SK-N-MC (cell line): ENCODE measurements at places on chromosomes 2 and 18.

DNA sequence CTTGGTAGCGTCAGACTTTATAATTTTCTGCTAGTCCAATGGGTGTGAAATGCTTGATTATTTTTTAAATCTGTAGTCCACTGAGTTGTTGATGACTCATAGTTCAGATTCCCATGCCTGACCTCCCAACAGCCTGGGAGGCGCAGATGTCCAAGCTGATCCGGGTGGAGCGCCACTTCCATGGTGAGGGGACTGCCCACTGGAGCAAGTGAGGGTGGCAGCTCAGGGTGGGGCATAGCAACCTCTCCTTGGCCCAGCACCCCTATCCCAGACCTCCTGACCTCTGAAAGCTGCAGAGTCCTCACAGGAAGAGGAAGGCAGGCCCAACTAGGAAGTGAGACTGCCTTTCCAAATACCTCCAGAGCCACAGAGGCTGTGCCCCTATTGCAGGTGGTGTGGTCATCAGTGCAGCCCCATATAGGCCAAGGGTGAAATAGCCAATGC, 4.4 kb downstream of the MAL start:
- DNase-seq = no peak

- DNase-seq = no peak
Measured at GRCh38 chr2:181462033-181462432, 4.8 kb downstream of the ITGA4 start.

- no peak for DNase-seq
Measured at GRCh38 chr2:217412277-217412676, 552.4 kb upstream of the TNP1 start.

DNA sequence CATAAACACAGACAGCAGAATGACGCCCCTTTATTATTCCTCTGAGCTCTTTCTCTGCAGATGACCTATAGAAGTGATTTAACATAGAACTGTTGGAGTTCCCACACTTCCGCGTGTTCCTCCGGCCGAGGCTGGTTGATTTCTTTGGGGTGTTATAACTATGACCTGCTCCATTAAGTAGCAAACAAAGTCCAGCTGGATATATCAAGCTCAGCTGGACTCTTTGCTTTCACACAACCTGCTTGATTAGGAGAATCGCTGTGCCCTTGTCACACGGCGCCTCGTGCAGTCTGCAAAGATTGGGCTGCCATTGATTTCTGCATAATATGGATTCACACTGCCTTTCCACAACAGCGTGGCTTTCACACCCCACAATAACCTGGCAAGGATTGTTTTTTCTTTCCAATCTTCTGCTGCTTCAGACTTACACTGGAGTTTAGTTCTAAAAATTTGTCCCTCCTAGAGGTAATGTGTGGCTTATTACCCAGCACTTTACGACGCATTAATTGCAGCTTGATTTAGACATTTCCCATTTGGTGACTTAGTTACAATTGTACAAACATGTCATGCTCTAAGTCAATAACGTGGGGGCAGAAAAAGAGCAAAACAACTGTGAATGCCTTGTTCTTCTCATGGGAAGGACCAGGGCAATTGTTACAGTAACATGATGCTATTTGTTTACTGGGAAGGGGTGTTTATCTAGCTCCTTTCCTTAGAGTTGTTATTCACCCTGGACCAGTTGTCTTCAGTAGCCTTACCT, 485.7 kb downstream of the TXNL1 start:
- no peak for DNase-seq

- no peak for DNase-seq
Measured at GRCh38 chr2:117985092-117985491, 28.8 kb downstream of the CCDC93 start.

GRCh38 chr2:226491112-226491511, 308.5 kb downstream of the IRS1 start:
- DNase-seq = no peak

DNA sequence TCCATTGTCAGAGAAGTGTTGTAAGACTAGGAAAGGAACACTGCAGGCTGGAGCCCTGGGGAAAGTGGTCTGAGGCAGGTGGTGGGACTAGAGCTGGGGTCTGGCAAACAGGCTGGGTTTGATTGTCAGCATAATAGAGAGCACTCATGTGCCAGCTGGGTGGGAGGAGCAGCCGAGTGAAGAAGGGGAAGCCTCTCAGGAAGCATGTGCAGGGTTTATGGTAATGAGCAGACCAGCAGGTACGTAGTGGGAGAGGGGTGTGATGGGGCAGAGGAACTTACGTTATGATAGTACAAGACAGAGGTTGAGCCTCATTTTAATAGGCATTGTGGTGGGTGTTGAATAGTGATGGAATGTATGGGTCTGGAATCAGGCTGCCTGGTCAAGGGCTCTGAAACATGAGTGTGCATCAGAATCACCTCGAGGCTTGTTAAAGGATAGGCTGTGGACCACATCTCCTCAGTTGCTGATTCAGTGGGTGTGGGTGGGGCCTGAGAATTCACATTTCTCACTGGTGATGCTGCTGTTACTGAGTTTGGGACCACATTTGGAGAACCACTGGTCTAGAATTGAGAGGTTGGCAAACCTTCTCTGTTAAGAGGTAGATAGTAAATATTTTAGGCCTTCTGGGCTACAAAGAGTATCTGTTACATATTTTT, 1.7 kb upstream of the MGAT5 start:
- no peak for DNase-seq

DNA sequence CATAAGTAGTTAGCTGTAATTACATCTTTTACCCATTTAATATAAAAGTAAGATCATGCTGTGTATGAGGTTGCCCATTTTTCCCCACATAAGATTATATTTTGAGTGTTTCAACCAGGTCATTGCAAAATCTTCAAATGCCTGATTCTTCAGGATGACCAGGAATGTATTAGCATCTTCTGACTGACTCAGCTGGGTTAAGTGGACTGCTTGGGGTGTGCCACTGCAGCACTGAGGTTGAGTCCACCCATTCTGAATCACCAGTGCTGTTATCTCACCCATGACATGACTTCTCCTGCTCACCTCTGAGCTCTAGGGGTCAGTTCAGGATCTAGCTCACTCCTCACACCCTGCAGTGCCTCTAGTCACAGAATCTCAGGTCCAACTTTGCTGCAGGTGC, 576.7 kb upstream of the ZEB2 start:
- no peak for DNase-seq

DNA sequence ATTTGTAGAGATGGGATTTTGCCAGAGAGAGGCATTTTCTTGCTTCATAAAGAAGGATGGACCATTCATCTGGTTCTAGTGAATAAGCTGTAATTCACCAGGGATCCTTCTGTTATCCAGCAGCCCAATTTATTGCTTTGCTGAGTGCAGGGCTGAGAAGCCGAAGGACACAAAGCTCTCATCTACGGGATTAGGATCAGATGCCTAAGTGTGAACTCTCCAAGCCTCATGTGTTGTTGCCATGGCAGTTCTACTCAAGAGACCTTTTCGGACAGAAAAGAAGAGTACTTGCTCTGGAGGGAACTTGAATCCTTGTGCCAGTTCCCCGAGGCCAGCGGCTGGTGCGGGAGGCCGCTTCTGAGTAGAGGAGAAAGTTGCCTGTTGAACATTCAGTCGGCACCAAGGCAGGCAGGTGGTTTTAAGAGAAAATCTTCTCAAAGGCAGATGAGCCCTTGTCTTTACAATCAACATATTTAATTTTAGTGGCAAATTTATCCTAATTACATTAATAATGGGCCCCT, 38.4 kb upstream of the MBP start:
- no peak for DNase-seq

GRCh38 chr2:236173036-236173728, 5.0 kb upstream of the GBX2 start:
- no peak for DNase-seq

DNA sequence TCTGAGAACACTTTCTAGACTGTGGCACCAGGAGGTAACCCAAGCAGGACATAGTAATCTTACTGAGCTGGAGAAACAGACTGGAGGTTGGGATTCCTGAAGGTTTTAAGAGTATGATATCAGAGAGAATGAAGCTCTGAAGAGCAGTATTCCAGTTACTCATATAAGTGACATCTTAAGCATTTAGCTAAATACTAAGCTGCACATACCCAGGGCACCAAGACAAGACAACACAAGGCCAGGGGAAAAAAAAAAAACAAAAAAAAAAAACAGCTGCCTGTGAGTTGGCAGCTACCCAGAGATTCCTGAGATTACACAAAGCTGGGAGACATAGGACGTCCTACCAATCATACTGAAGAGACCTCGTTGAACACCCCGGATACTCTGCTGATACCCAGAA, 175.8 kb downstream of the SRBD1 start:
- no peak for DNase-seq

GRCh38 chr2:134143568-134143967, 110.3 kb upstream of the MGAT5 start:
- no peak for DNase-seq

DNA sequence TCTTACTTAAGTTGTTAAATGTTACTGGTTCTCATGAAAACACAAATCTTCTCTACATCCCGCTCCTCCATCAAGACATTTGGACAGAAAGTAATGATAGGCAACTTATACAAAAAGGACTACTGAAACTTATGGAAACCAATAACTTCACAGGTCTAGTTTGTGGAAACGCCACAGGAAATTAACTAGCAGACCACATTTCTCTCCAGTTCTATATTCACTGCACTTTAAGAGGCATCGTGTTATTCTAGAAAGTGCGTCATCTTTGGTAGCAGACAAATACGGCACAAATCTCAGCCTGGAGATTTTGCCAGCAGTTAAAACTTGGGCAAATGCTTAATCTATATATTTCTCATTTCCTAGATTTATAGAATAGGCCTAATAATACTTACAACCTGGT, 164.3 kb downstream of the EPHA4 start:
- no peak for DNase-seq

DNA sequence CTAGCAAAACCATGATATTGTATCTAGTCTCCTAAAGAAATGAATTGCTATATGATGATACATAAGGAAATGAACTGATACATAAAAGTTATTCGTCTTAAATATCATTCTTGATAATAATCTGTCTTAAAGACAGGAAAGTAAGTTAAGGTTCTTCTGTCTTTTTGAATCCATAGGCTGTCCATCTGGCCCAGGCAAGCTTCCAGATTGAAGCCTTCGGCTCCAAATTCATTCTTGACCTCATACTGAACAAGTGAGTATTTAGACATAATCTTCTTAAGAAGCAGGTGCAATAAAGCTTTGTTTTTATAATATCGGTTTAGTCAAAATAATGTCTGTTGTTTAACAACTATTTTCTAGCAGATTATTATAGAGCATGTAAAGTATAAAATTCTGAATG, 37.7 kb downstream of the ADAM23 start:
- no peak for DNase-seq

DNA sequence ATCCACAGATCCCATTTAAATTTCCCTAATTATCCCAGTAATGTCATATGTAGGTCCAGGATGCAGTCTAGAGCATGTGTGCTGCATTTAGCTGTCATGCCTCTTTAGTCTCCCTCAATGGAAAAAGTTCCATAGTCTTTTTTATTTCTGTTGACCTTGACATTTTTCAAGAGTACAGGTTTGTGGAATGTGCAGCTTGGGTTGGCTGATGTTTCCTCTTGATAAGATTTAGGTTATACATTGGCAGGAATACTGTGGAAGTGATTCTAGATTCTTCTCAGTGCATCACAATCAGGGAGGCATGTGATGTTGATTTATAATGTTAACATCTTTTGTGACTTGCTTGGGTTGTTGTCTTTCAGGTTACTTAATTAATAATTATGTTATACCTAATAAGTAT, 42.5 kb downstream of the PPM1B start:
- no peak for DNase-seq

GRCh38 chr2:205734436-205735037, 52.2 kb downstream of the NRP2 start:
- DNase-seq = peak; percentile 6

GRCh38 chr2:163265562-163265961, 427.0 kb upstream of the KCNH7 start:
- no peak for DNase-seq

- DNase-seq = no peak
Measured at GRCh38 chr2:7847321-7847720, 834.5 kb upstream of the ID2 start.

- no peak for DNase-seq
Measured at GRCh38 chr2:219737270-219737691, 109.9 kb downstream of the SLC4A3 start.

DNA sequence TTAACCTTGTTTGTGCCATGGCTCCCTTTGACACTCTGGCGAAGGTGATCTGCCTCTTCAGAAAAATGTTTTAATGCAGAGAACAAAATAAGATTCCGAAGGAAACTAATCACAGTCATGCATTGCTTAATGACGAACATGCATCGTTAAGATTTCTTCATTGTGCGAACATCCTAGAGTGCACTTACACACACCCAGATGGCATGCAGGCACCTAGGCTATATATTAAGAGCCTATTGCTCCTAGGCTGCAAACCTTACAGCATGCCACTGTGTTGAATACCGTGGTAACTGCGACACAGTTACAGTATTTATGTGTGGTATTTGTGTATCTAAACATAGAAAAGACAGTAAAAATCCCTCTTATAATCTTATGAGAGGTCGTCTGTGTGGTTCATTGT, 8.3 kb downstream of the ASAP2 start:
- DNase-seq = no peak

DNA sequence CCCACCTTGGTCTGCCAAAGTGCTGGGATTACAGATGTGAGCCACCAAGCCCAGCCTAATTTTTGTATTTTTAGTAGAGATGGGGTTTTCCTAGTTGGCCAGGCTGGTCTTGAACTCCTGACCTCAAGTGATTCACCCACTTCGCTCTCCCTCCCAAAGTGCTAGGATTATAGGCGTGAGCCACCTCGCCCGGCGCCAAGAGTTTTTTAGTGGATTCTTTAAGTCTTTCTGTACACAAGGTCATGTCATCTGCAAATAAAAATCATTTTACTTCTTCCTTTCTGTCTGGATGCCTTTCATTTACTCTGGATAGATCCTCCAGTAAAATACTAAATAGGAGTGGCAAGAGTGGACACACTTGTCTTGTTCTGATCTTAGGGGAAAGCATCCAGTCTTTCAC, 61.7 kb downstream of the KCMF1 start:
- DNase-seq = no peak

- no peak for DNase-seq
Measured at GRCh38 chr18:5771343-5771742, 124.0 kb downstream of the TMEM200C start.

DNA sequence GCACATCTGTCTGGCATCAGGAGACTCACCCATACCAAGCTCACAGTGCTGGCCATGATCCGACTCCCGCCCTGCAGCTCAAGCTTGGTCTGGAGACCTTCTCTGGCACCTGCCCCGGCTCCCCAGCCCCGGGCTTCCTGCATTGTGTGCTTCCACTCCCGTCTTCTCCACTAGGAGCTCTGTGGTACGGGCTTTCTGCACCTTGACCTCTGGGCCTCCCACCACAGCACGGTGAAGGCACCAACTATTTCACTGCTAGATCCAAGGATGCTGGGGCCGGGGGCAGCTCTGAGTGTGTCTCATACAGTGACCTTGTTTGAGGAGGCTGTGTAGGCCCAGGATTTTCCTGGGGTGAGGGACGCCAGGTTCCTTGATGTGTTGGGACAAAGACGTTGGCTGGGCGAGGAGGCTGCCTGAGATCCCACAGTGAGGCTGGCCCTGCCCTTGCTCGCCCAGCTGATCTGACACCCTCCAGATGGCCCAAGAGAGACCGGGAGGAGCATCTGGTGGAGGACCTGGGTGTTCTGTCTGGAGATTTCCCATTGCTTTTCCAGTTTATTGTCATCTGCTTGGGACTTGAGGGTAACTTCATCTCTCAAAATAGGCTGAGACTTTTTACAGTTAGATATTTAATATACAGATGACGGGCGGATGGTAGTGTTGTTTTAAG, 64.0 kb downstream of the HPCAL1 start:
- DNase-seq = no peak
